ENCODE measurements at places on chromosomes 4 and X.
A peak's percentile ranks its signal among the peaks of the same experiment; 100 is the strongest.

GRCh38 chr4:94221916-94222315 is 14.3 kb downstream of the SMARCAD1 start:
- DNase-seq: no peak

GRCh38 chrX:69216911-69217310 is 51.7 kb upstream of the PJA1 start:
- DNase-seq: no peak

DNA sequence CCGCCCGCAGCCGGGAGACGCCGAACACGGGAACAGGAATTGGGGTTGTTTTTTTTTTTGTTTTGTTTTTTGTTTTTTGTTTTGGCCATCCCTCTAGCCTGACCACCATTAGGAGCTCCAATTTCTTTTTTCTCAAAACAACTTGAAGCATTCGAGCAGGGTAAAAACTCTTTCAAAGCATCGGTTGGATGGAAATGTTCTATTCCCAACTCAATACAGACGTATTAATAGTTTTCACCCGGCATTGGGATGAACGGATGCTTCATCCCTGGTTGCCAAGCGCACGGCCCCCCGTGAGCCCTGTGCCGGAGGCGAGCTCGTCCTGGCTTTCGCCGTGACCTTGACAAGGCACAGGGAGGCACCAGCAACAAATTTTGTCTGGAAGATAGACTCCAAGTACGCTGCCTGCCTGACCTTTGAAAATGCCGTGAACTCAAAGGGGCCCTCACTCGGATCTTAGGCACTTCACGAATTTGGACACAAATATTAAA is 352 bp upstream of the MAP3K15 start:
- peak; percentile 29 for DNase-seq

DNA sequence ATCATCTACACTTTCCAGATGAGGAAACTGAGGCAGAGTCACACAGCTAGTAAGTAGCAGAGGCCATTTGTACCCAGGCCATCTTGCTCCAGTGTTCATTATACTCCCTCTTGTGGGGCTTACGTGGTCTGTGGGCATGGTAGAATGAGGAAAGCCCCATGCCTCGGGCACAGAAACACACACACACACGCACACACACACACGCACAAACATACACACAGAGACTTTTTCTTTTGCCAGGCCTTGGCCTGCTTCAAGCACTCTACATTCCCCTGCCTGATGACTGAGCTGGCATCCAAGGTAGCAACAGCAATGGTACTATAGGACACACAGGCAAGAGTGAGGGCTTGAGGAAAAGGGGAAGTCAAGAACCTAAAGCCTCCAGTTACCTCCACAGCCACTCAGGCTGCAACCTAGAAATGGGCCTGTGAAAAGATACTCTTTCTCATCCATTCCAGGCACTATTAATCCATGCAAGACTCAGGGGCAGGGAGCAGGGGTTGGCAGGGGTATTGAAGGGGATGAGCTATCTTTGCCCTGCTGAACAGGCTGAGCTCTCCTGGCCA is 43.6 kb downstream of the STARD8 start:
- no peak for DNase-seq

- no peak for DNase-seq
Observed at GRCh38 chr4:7779432-7779768, 160.3 kb downstream of the AFAP1 start.

DNA sequence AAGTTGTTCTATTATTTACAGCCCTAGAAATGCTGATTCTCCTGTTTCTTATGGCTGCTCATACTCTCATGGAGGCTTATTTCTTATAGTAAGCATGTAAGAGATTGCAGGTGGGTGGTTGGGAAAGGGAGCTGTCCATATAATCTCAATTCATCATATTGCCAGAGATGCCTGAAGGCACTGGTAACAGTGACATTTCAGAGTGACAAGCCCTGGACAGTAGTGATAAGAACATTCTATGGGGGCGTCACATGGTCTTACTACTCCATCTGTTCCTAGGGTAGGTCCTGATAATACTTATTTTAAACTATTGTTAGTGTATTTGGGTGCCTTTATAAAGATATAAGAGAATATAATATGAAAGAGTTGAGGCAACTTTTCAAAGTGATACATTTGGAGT is 171.5 kb downstream of the CFAP299 start:
- no peak for DNase-seq

DNA sequence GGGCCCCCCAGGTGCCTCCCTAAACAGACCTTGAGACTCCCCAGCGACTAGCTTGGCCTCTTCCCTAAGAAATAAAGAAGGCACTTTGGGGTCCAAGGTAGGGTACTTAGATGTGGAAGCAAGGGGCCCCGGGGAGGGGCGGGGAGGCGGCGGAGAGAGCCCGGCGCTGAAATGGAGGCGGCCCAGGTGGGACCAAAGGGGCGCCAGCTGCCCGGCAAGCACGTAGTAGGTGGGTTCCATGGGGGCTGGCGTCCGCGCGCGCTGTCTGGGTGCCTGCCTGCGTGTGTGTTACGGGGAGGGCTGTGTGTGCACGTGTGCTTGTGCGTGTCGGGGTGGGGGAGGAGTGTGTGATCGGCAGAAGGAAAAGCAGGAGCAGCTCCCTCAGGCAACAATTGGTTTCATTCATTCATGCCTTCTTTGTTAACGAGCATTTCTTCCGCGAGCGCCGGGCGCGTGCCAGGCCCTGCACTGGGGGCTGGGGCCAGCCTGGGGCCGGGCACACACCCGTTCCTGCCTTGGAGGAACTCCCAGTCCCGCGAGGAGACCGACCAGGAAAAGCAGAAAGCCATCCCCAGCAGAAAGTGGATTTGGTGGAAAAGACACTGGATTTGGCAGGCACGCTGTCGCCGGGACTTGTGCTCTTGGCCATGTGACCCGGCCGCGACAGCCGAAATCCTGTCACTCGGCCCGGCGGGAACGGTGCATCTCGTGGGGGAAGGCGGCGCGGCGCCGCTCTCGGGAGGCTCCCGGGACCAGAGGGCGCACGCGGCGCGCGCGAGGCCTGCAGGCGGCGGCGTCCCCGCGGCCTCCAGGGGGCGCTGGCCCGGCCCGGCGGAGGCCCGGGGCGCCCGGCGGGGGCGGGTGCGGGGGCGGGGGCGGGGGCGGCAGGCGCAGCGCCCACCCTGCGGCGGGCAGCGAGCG is 3.3 kb upstream of the DUSP9 start:
- DNase-seq: peak; percentile 85

DNA sequence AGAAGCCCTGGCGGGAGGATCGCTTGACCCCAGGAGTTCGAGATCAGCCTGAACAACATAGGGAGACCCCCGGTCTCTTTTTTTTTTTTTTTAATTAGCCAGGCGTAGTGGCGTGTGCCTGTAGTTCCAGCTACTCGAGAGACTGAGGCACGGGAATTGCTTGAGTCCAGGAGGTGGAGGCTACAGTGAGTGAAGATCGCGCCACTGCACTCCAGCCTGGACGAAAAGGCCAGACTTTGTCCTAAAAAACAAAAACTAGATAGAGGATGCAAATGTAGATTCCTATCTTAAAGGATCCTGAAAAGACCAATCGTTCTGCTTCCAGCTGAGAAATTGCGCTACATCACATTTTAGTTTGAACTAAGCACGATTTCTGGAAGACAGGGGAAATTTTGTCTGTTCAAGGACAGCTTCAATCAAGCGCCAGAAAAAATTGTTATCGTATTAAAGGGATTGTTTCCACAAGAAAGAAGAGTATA is 627 bp upstream of the HSD17B11 start:
- no peak for DNase-seq

GRCh38 chr4:36446275-36446674 is 164.9 kb downstream of the DTHD1 start:
- no peak for DNase-seq

- DNase-seq: peak; percentile 74
Observed at GRCh38 chr4:155442267-155443105, 65.7 kb upstream of the MAP9 start.

GRCh38 chr4:56648021-56648823 is 32.9 kb downstream of the HOPX start:
- DNase-seq: no peak

DNA sequence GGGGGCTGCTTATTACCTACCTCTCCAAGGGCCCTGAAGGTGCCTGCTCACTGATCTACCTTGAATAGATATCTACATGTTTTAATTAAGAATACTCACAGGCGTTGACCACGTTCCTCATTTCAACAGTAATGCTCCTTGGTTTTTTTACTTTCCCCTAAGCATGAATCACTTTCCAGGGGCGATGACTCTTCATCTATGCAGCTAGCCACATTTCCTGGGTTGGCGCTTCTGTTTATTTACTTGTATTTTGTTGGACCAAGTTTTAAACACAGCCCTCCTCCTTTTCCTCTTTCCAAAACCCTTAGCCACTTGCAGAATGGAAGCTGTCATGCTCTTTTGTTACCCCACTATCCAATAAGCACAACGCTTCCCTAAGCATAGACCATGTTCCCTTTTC is 50.8 kb downstream of the CBLL2 start:
- DNase-seq: no peak

- DNase-seq: no peak
Observed at GRCh38 chr4:2036866-2037265, 22.3 kb upstream of the NAT8L start.

DNA sequence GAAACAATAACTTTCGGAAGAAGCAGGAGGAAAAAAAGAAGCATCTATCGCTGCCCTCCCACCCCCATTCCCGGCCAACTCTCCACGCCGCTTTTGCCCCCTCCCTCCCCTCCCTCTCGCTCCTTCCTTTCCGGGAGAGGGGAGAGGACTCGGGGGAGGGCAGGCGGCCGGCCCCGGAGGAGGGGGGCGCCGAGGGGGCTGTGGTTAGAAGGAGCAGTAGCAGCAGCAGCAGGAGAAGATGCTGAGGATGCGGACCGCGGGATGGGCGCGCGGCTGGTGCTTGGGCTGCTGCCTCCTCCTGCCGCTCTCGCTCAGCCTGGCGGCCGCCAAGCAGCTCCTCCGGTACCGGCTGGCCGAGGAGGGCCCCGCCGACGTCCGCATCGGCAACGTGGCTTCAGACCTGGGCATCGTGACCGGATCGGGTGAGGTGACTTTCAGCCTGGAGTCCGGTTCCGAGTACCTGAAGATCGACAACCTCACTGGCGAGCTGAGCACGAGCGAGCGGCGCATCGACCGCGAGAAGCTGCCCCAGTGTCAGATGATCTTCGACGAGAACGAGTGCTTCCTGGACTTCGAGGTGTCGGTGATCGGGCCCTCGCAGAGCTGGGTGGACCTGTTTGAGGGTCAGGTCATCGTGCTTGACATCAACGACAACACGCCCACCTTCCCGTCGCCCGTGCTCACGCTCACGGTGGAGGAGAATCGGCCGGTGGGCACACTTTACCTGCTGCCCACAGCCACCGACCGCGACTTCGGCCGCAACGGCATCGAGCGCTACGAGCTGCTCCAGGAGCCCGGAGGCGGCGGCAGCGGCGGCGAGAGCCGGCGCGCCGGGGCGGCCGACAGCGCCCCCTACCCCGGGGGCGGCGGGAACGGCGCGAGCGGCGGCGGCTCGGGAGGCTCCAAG is 1.3 kb downstream of the PCDH7 start:
- DNase-seq: peak; percentile 85

DNA sequence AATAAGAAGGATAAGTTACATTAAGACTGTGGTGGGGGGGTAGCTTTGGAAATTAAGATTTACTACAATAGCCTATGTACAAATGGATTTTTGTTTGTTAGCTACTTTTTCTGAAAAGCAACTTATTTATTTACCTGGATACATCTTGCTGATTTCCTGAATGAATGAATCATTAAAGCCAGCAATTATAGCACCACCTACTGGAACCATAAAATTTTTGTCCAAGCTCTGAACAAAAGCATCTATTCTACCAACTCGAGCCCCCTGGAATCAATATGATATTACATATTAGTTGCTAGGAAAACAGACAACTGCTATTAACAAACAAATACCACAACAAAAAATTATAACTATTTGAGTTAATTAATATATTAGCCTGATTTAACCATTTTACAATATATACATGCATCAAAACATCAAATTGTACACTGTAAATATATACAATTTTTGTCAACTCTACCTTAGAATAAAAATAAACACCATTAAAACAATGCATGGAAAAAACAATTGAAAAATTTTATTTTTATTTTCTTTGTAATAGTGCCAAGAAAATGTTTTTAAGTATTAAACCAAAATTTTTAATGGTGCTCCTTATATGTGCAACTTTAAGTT is 15.3 kb downstream of the SEPSECS start:
- peak; percentile 47 for DNase-seq

DNA sequence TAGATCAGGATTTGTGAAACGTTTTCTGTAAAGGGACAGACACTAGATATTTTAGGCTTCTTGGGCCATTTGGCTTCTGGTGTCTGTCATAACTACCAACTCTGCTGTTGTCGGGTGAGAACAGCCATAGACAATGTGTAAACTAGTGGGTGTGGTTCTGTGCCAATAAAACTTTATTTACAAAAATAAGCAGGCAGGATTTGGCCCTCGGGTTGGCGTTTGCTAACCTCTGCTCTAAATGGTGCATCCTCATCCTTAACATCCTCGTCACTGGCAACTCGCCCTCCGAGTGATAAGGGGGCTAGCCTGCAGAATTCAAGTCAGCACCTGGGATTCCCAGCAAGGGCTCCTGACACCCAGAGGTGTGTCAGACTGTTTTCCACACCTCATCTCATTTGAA is 105.8 kb upstream of the MSX1 start:
- DNase-seq: no peak

DNA sequence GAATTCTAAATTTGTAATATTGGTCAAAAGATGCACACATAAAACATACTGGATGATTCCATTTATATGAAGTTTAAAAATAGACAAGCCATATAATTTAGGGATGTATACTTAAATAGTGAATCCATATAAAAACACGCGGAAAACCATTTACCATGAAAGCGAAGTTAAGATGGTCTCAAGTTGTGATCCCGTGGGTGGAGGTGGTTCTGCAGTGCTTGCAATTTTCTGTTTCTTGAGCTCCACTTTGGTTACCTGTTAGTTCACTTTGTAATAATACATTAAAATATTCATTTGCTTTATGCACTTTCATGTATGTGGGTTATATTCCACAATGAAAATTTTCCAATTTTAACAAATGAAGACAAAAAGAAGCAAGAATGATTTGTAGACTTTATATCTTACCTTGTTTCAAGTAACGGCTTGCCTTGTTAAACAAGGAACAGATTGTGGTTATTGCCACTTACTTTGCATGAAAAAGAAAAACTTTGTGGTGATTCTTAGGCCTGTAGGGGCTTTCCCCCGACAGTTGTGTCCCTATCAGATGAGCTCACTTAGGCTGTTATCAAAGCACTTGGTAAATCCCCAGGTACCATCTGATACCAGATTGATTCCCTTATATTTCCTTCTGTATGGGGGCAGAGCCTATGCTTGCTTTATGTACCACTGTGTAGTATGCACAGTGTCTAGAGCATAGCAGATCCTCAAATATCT is 12.2 kb downstream of the UCP1 start:
- DNase-seq: no peak

All from D341Med (cell line).